ENCODE measurements at places on chromosomes 7 and 10.

- DNase-seq: no peak
Measured at GRCh38 chr10:86315549-86315942, 51.0 kb downstream of the GRID1 start.

DNA sequence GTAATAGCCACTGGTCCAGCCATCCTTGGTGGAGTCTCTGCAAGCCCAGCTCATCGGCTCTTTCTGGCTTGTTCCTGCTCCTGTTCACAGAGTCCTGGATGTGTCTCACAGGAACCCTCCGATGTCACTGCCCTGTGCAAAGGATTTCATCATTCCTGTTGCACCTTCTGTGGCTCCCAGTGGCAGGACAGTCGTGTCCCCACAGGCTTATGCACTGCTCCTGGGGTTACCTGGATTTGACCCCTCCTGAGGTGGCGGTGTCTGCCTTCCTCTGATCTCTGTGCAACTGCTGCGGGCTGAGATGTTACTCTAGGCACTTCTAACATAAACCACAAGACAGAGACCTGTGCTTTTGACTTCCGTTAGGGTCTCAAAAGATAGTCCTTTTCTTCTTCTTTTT, 30.6 kb downstream of the APBB1IP start:
- DNase-seq: no peak

DNA sequence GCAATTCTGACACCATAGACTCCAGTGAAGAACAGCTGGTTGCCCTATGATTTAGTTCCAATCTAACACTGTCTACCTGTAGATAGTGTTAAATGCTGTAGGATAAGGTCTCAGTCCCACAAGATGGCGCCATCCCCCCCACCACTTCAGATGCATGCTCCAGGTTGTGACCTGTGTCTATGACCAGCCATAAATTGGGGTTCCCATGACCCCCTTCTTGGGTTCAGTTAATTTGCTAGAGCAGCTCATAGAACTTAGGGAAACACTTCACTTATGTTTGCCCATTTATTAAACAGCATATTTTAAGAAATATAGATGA, 13.1 kb downstream of the CCSER2 start:
- DNase-seq: no peak

GRCh38 chr7:112452102-112452888, 2.0 kb downstream of the IFRD1 start:
- DNase-seq: no peak

- DNase-seq: no peak
Measured at GRCh38 chr7:71716690-71717089, 584.7 kb downstream of the GALNT17 start.

- no peak for DNase-seq
Measured at GRCh38 chr10:10665750-10666149, 351.9 kb upstream of the CELF2 start.

- no peak for DNase-seq
Measured at GRCh38 chr10:1532636-1533035, 204.7 kb downstream of the ADARB2 start.

DNA sequence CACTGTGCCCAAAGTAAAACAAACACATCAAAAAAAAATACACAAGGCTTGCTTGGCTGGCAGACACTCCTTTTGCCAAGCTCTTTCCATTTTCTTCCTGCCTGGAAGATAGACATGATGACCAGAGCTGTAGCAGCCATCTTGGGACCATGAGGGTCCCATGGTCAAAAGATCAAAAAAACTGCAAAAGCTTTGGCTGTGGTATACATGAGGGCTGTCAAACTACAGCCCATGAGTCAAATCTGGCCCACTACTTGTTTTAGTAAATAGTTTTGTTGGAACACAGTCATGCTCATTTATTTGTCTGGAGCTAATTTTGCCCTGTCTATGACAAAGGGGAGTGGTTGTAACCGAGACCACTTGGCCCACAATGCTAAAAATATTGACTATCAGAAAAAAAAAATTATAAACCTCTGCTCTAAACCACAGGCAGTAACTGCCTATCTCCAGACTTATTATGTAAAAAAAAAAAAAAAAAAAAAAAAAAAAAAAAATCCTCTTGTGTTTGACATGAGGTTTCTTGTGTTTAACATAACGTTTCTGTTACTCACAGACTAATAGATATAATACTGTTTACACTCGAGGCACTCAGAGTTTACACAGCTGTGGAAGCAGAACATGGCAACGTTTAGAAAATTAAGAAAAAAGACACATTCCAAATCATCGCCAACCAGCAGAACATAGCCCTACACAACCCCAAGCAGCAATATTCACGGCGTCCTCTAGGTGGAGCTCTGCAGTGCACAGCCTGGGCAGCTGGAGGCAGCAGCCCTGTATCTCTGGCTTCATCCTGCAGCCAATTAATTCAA, 36.9 kb downstream of the ASB13 start:
- no peak for DNase-seq

- no peak for DNase-seq
Measured at GRCh38 chr10:15121707-15122106, 24.6 kb downstream of the RPP38 start.

All from pulmonary artery endothelial cell (primary cell).